ENCODE measurements at places on chromosomes 2 and 18.

- DNase-seq: no peak
These were observed 8.2 kb upstream of the CCDC195 start for GRCh38 chr2:224724331-224724730.

DNA sequence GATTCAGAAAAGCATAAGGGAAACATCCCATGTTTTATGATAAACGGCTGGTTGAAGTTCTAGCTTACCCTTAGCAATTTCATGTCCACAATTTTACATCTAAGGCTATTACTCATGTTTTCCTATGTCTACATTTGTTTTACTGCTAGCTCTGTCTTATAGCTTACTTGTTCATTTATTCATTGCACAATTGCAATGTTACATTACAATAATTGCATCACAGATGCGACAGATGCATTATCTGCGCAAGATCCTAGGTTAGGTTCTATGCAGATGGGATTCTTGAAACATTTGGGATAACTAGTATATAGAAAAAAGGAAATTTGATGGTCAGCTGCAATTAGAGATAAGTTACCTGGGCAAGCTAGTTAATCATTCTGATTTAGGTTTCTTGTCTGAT is 108.4 kb downstream of the ARHGAP28 start:
- DNase-seq: no peak

DNA sequence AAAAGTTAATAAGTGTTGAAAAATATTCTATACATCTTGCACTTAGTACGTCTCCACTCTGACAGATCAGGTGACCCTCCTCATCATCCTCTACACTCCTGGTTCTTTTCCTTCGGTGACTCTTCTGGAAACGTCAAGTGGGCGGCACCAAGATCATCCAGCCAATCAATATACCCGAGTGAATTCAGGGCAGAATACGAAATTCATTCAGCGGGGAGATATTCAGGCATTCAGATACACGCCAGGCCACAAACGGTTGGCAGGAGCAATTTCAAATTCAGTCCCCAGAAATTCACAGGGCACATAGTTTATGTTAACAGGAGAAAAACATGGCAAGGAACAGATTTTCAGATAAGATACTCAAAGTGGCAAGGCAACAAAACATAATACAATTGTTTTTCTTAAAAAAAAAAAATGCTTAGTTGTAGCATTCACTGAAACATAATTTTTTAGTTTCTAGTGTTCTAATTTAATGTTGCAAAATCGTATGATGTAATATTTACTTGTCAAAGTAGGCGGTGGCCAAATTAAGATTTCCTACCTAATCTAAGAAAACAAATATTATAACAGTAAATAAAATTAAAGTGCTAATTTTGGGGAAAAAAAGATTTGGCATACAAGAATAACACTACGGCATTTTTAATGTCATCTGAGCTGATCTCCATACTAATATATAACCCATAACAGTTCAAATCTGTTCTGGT is 4.2 kb downstream of the CLK1 start:
- DNase-seq: no peak

DNA sequence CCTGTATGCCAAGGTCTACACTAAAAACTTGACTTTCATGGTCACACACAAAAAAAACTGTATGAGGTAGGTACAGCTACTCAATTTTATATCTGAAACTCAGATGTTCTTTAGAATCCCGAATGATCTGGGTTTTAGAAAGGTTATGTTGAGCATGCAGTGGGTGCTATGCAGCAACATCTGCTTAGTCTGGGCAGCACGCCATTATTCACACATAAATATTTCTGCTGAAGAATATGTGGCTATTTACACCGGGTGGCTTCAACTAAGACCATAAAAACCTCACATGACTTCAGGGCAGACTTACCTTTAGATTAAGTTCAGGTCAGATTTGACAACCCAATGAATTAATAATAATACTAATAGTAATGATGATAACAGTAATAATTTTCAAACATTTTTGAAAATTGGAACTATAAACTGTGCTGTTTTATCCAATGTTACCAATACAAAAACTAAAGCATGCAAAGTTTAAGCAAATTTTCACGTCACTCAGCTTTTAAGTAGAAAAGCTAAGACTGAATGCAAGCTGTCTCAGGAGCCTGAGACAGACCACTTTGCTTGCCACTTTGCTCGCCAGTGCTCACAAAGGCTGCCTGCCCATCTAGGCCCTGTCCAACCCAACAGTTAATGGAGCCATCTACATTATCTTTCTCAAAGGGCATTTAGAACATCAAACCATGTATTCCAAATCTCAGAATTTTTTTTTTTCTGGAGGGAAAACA is 292.0 kb downstream of the CNTNAP5 start:
- DNase-seq: no peak

GRCh38 chr18:13434854-13435253 is 216.3 kb downstream of the LDLRAD4 start:
- DNase-seq: no peak

DNA sequence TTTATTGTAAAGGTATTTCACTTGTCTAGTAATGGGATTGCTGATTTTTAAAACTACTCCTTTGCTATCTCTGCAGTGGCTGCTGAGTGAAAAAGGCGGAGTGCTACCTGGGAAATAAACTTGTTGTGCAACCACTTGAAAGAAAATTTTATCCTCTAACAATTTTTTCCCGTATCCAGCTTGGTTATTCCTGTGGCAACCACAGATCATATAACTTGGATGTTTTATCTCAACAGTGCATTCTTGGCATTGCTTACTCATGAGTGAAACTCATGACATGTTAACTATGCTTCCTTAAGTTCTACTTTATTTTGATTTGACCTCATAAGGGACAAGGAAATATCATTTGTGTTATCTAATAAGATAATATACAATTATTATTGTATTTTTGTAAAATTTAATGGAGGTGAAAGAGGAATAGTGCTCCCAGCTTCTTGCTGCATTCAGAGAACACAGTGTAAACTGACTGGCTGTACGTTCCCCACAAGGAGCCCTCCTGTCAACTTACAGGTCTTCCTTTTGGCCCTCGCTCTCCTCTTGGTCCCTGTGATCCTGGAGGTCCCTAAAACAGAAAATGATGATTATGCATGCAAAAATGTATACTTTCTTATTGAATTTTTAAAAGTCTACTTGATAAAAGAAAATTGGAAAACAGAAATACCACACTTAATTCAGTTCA is 82.7 kb downstream of the COL5A2 start:
- peak; percentile 73 for DNase-seq

GRCh38 chr2:47265158-47265557 is 110.0 kb upstream of the STPG4 start:
- no peak for DNase-seq

- no peak for DNase-seq
These were observed 6.7 kb upstream of the TNP1 start for GRCh38 chr2:216866515-216867095.

GRCh38 chr2:134348239-134348638 is 94.4 kb downstream of the MGAT5 start:
- no peak for DNase-seq

GRCh38 chr2:85736456-85737355 is 17.1 kb upstream of the ATOH8 start:
- DNase-seq: no peak

DNA sequence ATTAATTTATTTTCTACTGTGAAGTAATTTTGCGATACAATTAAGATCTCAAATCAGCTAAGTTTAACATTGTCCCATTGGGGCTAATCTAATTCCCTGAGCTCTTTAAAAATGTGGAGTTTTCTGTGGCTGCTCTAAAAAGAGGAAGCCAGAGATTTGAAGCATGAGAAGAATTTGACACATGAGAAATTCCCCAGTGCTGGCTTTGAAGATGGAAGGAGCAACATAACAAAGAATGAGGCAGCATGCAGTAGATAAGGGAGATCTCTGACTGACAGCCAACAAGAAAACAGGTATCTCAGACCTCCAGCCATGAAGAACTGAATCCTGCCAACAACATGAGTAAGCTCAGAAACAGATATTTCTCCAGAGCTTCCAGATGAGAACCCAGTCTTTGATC is 308.4 kb downstream of the ZNF804A start:
- DNase-seq: no peak

DNA sequence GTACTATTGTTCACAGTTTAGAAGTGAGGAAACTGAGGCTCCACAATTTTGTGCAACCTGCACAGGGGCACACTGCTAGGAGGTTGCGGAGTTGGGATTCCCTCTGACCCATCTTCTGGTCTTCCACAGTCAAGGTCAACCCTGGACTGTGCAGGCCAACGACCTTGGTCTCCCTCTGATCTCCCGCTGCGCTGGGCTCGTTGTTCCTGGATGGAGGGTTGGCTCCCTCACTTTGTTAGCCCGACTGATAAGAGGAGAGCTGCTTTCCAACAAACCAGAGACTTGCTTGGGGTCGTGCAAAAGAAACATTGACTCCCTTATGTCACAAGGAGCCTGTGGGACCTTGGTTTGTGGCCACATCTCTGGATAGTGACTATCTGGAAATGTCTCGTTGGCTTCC is 187.6 kb downstream of the MYCN start:
- DNase-seq: no peak

DNA sequence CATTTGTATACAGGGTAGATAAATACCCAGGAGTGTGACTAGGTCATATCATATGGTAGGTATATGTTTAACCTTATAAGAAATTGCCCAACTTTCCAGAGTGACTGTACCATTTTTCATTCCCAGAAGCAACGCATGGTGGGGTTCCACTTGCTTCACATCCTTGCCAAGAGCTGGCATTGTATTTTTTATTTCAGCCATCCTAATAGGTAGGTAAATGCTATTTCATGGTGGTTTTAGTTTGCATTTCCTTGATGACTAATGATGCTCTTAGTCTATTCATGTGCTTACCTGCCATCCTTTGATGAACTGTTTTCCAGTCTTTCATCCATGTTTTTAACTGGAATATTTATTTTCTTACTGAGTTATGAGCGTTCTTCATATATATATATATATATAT is 51.9 kb downstream of the MAP4K3 start:
- DNase-seq: no peak

DNA sequence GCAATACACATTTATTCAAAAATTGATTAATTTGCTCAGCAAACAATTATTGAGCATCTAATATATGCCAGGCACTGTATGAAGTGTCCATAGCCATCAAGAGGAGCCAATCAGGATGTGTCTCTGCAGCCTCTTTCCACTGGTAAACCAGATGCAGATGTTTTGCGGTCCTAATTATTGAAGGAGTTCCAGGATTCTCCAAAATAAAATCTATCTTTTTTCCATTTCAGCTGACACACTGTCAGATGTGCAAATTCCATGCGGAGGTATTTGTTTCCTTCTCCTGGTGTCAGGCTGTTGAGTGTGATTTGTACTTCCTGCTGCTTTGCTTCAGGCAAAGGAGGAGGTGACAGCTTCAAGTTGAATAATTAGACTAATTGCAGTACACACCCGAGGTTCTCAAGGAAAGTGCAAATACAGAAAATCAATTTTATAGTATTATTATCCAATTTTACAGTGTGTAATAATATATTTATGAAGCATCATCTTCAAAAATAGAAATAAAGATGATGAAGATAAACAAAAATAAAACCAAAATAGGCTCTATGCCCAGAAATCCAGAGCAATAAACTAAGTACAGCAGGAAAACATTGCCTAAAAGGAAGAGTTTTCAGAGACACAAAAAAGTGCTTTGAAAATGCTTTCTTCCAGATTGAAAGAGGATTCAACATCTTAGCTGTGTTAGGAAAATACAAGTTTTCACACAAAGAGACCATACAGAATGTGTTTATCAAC is 1352.9 kb upstream of the CHAC2 start:
- no peak for DNase-seq

DNA sequence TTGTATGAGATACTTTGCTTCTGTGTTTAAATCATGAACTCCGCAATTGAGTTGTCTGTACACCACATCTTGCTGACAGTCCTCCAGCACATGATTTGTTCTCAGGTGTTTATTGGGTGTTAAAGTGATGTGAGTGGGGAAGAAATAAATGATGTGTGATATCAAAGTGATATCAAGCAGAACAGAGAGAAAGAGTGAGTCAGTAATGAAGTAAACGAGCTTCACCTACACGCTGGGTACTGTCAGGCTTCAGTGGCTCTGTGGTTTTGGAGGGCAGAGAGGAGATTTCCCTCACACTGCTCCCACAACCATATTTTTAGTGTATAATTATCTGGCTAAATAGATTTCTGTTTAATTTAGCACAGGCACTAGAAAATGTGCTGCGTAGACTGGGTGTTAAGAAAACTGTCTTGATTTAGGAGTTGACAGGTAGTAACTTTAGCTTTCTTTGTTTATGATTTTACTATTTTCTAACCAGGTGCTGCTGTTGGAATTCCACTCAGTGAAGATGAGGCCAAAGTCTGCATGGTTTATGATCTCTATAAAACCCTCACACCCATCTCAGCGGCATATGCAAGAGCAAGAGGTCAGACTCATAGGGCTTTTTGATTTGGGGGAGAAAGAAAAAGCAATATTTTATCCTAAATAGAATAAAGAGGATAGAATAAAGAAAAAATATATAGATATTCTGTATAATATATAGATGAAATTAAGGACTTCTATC is 21.2 kb downstream of the ATIC start:
- no peak for DNase-seq

GRCh38 chr2:142130111-142131009 is 456 bp downstream of the LRP1B start:
- no peak for DNase-seq

GRCh38 chr2:216792222-216793021 is 67.4 kb downstream of the TNP1 start:
- DNase-seq: no peak

GRCh38 chr2:29829841-29830240 is 91.5 kb downstream of the ALK start:
- no peak for DNase-seq

DNA sequence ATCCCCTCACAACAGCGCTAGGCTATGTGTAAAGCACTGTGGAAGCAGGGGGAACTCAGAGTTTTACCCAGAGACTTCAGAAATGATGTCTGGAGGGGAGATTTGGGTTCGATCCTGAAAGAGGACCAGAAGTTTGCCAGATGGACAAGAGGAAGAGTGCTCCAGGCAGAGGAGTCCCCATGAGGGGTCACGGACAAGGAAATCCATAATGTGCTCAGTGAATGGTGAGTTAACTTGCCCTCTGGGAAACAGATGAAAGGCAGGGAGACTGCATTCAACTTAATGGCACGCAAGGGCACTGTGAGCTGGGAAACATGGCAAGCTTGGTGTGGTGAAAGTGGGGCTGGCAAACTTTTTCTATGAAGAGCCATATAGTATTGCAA is 6.0 kb upstream of the ASAP2 start:
- no peak for DNase-seq

DNA sequence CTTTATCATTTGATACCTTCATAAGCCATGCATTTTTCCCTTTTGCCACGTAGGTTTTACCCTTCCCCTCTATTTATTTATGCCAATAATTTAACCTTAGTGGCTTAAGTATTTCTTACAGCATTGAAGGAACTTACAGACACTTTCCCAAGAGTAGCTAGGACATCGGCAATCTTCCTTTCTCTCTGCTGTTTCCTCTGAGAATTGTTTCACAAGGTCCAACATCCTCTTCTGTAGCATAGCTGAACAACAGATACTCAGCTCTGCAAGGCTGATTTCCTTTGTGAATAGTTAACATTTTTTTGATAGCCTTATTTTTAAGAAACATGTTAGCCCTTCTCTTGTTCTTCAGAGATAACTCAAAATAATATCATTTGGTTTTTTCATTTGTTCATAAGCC is 1.1 kb upstream of the GCA start:
- DNase-seq: no peak

- peak; percentile 61 for DNase-seq
These were observed 5.0 kb downstream of the ACTR2 start for GRCh38 chr2:65232636-65233035.

- DNase-seq: no peak
These were observed 61.7 kb downstream of the LIPG start for GRCh38 chr18:49623571-49623970.

- no peak for DNase-seq
These were observed 111.0 kb upstream of the MAP3K20 start for GRCh38 chr2:172964511-172965139.

Data from AG04449 (cell line).